ENCODE measurements at places on chromosomes 11 and 22.
A peak's percentile ranks its signal among the peaks of the same experiment; 100 is the strongest.

GRCh38 chr22:19591568-19591967 lies 67.4 kb upstream of the CLDN5 start:
- DNase-seq, result no peak

DNA sequence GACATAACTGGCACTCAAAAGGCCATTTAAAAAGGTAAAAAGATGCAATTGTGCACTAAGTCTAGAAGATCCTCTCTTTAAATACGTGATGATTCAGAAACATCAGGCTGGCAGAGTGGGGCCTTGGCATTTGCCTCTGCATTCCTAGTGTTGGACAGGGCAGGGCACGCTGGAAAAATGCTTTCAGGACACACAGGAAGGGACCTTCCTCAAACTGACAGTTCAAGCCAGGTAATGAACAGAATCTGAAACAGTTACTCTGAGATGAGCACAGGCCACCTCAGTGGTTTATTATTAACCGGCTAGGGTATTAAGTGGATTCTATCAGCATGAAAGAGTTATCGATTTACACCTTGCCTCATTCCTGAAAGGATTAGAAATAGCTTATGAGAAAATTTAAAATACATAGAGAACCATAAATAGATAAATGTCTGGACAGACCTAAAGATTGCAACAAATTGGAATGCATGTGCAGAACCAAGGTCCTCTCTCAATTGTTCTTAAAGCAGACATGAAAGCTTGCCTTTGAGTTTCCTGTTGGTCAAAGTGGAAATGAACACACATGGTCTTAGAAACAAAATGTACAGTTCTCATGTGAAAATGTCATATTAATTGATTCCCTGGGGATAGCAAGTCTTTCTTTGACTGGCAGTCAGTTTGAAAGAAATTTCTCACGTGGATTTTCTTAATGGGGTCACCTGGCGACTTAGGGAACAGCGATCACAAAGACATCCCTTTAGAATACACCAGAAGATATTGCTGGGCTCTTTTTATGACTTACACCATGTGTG lies 21.5 kb upstream of the CSNK2A3 start:
- no peak for DNase-seq

- DNase-seq, result no peak
Measured at GRCh38 chr22:19815093-19815822, 39.4 kb downstream of the GNB1L start.

DNA sequence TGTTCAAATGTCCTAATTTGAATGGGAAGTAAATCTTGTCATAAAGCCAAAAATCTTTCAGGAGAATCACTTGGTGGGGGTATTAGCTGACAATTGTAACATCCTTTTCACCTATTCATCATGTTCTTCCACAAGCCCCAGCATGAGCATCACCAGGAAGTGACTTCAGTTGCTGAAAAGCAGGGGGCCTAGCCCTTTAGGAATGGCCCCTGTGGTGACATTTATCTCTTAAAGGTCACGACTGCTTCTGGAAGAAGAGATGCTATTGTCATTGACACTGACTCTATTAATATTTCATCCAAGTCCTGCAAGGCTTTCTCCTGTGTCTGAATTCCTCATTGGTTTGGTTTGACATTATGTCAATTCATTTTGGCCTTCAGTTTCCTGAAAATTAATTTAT lies 92.6 kb downstream of the OR5AK2 start:
- no peak for DNase-seq

- DNase-seq, result no peak
Measured at GRCh38 chr11:44192017-44192385, 96.5 kb downstream of the EXT2 start.

DNA sequence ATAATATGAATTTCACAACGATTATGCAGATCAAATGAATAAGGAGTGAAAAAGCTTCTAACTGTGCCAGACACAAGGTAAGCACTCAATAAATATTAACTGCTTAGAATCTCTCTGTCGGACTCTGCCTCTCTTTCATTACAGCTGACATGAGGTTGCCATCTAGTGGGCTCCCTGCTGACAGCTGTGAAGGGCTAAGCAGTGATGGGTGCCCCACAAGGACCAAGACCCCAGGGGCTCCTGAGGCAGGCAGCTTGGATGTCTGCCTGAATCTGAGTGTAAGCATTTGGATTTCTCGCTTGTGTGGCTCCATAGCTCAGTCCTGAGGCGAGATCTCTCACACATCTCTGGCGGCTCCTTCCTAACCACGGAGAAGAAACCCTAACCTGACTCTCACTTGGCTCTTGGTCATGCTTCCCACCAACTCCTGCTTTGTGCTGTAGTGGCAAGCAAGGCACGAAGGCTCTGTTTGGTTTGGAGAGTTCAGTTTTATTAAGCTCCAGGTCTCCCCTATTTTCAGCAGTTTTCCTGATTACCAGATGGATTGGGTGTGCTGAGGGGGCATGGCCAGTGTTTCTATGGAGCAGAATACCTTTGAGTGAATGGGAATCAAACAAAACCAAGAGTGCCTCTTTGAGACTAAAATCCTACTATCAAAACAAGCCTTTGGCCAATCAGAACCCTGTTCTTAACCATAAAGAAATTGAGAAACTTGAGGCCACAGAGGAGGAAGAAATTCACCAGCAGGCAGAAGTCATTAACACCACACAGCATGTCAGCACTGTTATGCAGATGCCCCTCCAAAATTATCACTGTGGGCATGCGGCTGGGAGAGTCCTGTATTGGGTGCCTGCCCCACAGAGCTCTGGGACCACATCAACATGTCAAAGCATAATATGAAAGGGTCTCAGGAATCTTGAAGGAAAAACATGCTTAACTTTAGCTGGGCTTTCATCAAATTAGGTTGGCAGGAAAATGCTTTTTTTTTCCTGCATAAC lies 152.8 kb upstream of the NTM start:
- DNase-seq, result peak; percentile 12

DNA sequence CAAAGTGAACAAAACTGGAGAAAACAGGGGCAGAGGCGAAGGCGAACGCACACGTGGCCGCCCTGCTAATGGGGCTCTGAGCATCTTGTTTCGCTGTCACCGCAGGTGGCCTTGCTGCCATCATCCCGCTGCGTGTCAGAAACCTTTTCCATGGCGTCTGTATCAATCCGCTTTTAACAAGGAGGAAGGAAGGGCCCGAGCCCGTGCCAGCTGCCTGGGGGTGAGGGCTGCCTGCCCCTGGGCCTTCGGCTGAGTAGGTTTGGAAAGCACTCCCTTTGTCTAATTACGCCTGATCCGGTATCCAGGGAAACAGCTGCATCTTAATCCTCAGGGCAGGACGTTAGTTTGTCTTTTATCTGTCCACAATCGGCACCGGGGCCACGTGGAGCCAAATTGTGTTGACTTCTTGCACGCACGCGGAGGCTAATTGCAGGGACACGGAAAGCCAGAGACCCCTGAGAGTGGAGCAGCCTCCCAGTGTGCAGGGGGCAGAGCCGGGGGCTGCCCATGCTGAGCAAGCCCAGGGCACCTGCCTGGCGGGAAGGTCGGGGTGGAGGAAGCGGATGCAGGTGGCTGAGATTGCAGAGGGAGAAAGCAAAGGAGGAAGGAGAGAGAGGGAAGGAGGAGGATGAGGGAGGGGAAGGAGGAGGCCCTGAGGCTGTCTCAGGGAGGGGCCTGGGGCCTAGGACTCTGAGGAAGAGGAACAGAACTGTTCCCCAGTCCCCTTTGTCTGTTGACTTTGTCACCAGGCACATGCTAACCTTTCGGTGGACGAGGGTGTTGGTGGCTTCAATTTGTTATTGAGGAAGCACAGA lies 19.2 kb upstream of the TH start:
- DNase-seq, result no peak

DNA sequence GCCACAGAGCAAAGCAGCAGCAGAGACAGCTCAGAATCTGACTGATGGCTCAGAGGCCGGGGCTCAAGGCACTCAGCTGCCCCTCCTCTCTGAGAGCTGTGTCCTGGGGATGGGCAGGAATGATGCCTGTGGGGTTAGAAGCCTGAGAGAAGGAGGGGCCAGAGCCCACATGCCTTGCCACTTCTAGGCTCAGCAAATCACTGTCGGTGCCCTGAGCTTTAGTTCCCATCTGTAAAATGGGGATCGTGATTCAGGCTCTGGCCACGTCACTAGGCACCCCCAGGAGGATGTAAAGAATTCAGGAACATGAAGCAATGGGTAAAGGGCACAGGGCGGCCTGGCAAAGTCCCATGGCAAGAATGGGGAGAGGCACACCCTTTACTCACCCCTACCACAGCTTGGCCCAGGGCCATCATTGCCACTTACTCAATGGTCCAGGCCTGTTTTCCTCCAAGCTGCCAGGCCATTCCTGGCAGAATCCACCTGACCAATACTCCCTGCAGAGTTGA lies 3.4 kb upstream of the CDC42EP2 start:
- peak; percentile 36 for DNase-seq

DNA sequence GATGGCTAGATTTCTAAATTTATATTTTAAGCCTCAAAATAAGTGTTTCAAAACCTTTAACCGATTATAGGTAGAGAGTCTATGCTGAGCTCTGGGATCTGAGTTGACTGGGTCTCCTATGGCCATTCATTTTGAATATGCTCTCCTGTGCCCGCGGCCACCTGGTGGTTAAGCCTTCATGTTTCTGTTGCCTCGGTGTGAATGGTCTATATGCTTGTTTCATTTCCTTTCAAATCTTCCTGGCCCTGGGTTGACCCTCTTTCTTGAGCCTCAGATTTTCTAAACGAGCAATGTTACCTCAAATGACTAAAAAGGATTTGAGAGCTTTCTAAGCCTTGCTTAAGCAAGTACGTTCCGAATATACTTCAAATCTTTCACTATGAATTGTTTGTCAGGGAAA lies 789.4 kb upstream of the KIRREL3 start:
- peak; percentile 21 for DNase-seq

GRCh38 chr11:68440224-68440623 lies 20.3 kb upstream of the PPP6R3 start:
- no peak for DNase-seq

GRCh38 chr11:64102005-64102738 lies 63.7 kb downstream of the MACROD1 start:
- no peak for DNase-seq

DNA sequence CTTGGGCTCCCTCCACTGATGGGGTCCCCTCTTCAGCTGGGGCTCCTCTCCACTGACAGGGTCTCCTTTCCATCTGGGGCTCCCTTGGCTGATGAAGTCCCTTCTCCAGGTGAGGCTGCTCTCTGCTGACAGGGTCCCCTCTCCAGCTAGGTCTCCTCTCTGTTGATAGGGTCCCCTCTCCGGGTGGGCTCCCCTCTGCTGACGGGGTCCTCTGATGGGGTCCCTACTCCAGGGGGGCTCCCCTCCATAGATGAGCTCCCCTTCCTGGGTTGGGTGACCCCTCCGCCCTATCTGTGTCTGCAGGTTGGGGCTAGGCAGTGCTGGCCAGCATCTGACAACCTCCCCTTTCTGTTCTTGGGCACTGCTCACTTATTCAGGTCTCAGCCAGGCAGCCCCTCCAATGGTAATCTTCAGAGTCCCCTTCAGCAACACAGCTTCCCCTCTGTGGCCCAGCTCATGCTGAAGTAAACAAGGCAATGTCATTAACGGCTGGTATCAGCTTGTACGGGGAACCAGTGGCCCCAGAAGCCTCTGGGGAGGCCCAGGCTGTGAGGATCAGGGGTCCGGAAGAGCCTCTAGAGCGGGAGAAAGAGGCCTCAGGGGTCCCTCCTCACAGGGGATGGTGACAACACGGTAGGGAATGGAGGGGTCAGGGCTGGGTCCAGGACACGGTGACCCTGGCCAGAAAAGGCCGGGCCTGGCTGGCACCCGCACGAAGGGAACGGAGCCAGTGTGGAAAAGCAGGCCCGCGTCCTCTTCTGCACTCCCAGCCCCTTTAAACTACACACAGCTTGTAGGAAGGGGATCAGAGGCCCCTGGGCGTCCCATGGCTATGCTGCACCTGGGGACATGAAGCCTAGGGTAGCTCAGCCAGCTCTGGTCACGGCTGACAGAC lies 9.6 kb upstream of the CD81 start:
- DNase-seq, result no peak

DNA sequence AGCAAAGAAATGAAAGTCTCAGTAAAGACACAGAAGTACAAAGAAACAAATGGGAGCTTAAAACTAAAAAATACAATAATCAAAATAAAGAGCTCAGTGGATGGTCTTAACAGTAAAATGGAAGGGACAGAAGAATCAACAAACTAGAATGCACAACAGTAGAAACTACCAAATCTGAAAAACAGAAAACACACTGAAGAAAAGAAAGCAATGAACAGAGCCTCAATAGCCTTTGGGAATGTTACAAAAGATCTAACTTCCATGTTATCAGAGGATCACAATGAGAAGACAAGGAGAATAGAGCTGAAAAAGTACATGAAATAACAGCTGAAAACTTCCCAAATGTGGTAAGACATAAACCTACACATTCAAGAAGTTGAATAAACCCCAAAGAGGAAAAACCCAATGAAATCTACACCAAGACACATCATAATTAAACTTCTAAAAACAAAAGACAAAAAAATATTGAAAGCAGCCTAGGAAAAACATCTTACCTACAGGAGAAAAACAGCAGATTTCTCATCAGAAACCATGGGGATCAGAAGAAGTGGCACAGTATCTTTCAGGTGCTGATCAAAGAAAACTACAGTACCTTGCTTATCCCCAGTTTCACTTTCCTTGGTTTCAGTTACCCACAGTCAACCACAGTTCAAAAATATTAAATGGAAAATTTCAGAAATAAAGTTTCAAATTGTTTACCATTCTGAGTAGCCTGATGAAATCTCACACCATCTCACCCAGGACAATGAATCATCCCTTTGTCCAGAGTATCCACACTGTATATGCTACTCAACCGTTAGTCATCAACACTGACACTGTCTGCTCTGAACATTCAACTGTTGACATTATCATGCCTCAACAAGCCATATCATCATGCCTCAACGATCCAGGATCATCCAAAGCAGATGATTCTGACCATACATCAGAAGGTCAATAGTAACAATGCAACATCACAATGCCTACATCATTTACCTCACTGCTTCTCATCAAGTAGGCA lies 22.2 kb downstream of the RRAS2 start:
- DNase-seq, result peak; percentile 97

DNA sequence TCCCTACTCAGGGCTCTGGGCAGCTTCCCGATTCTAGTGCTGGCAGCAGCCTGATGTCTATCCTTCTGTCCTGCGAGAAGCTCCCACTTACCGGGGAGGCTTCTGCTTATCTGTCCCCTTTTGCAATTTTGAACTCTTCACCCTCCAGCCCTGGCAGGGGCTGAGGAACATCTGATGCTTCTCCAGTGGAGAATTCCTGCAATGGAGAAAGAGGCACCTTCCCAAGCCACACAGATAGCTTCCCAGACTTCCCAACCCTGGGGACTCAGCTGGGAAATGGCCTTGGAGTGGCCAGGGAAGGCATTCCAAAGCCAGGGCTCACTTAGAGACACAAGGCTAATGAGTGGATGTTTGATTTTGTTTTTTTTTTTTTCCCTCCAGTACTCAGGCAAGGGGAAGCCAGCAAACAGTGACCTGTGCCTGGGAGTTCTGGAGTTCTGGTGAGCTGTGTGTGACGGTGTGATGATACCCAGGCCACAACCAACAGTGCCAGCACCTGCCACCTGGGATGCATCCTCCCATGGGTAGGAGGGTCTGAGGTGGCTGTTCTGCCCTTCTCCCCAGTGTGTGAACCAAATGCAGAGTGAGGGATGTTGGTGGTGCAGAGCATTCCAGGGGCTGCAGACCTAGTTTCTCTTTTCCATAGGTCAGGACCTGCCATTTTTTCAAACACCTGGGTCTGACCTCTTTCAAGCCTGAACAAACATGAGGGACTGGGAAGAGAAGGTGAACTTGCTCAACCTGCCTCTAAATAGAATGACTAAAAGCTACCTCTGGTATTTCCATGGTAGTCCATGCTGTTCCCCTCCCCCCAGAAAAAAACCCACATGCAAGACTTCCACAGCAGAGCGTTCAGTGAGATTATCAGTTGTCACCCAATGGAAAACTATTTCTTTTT lies 95.1 kb downstream of the CCDC81 start:
- no peak for DNase-seq

GRCh38 chr11:93444617-93445073 lies 98.5 kb downstream of the SMCO4 start:
- peak; percentile 51 for DNase-seq

GRCh38 chr11:76682684-76683083 lies 12.1 kb upstream of the LRRC32 start:
- no peak for DNase-seq

Data from M059J (cell line).